Kidney capillary endothelial cell (primary cell): ENCODE measurements at places on chromosomes 1 and 21.

- DNase-seq: no peak
Observed at GRCh38 chr1:110466646-110467280, 15.8 kb downstream of the PROK1 start.

GRCh38 chr1:85171721-85172120 lies 29.1 kb downstream of the SYDE2 start:
- no peak for DNase-seq

DNA sequence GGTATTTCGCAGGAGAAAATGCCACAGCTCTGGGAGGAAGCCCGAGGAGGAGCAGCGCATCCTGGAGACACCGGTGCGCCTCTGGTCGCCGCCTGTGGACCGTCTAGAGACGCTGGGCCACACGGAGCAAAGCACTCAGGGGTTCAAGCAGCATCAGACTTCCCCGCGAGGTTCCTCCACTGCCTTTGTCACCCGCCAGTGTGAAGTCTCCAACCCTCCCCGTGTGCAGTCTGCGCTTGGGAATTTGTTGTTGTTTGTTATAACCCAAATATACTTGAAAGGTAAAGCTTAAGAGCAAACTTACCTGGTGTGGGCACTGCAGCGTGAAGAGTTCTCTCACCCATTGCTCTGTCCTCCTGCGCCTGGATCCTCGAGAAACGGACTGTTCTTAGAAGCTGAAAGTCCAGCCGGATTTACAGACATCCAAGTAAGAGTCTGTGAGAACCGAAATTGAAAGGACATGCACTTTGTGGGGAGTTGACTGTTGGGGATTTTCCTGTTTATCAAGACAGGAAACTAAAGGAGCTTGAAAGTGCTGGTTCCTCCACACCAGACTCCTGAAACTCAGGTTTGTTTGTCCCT lies at the start of gene GBP4:
GBP4 (minus strand) TSS at position 452 of the 582 bp plus-strand sequence; CDS start at position 344, 108 bp downstream.
- peak; percentile 24 for DNase-seq

GRCh38 chr1:224223819-224224714 lies 41.0 kb downstream of the DEGS1 start:
- peak; percentile 67 for DNase-seq

GRCh38 chr1:91653183-91653582 lies 152.5 kb downstream of the CDC7 start:
- no peak for DNase-seq

DNA sequence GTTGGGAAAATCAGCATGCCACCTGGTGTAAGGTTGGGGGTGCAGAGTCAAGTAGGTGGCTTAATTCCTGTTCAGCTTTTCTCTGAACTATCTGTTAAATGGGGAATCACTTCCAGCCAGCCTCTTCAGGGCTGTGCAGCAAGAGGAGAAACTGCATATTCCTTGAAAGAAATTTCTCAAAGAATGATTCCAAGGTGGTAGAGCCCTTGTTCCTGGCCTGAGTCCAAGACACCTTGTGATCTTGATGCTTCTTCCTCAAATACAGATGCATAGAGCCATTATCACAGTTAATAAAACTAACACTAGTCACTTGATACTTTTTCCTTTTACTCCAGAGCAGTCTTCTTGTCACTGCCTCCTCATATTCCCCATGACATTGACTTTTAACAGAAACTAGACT lies 5.2 kb downstream of the TXLNA start:
- DNase-seq: no peak

DNA sequence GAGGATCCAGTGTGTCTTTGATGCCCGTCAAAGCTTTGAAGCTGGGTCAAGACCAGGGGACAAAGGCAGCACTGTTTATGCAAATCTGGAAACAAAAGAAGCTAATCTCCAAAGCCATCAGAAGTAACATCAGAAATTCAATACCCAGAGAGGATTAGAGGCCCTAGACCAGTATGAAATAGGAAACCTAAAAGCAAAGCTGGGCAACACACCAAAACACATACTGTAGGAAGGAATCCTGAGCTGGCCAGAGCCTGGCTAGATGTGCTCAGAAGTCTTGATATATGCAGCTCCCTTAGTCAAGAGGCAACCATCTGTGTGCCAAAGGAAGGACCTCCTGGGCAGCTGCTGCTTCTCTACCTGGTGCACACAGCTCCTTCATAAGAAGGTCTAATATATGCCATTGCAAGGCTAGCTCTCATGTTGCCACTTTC lies 12.3 kb downstream of the COLGALT2 start:
- no peak for DNase-seq

DNA sequence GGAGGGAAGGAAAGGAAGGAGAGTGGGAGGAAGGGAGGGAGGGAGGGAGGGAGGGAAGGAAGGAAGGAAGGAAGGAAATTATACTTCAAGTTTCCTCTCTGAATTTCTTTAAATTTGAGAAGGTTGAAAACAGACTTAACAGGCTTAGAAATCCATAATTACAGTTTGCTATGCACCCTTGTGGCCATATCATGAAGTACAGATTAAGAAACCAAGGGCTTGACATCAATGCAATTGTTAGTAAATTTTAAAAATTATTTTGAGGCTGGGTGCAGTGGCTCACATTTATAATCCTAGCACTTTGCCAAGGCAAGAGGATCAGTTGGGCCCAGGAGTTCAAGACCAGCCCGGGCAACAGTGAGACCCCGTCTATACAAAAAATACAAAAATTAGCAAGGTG lies 14.4 kb downstream of the ANP32E start:
- no peak for DNase-seq

GRCh38 chr1:201355471-201355870 lies 22.0 kb downstream of the TNNT2 start:
- DNase-seq: no peak

- DNase-seq: no peak
Observed at GRCh38 chr1:21175670-21176581, 771 bp downstream of the EIF4G3 start.

DNA sequence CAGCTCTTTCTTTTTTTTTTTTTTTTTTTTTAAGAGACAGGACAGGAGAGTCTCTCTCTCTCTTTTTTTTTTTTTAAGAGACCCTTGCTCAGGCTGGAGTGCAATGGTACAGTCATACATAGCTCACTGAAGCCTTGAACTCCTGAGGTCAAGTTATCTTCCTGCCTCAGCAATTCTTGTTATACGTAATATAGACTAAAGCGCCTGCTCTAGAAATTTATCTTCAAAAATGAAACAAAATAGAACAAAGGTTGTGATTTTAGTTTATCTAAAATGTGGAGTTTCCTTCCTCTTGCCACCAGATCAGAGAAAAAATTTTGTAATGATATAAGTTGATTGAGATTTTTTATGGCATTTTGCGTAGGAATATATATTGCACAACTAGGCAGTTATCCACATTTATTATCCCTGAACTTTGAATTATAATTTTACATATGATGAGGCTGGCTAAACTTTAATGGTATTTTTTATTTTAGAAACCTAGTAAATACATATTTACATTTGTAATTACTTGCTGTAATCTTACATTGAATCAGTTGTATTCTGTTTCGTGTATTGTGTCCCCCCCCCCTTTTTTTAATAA lies 44.2 kb downstream of the MTF2 start:
- DNase-seq: peak; percentile 19

DNA sequence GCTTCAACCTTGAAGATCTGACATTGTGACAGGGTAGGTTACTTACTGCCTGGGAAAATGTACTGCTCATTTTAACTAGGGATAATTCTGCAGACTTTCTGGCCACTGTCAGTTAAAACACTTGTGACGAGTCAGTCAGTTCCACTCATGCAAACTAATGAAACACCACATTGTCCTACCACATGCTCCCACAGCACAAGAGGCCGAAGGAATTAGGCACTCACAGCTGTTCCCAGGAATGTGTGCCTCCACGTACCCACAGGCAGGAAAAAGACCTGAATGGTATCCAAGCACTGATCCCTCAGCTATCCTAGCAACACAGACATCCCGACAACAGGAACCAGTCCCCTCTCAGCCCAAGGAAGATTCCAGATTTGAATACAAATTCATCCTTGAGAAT lies 12.3 kb downstream of the BCAR3 start:
- DNase-seq: no peak

DNA sequence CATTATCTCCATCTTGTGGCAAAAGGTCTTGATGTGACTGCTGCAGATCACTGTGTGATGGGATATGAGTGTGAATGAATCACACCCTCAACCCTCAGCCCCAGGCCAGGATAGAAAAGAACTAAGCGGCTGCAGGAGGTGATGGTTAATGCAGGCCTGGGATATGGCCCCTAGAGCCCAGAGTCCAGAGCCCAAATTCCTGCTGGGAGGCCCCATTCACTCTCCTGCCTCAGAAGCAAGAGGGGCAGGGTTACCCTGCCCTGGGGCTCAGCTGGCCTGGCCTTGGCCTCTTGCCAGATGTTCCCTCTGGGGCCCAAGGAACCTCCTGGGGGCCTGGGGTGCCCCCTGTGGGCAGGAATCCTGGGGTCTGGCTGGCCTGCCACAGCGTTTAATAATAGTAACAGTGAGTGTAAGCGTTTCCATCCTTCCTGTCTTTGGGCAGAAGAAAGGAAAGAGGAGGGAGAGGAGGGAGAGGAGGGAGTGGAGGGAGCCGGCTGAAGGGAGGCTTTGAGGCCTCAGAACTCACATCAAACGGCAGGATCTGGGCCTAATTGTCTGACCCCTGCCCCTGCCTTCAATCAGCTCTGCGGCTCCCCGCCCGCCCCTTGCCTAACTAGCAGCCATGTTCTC lies 26.2 kb downstream of the DMAP1 start:
- peak; percentile 51 for DNase-seq

GRCh38 chr1:17207966-17208418 lies 3.1 kb downstream of the PADI1 start:
- peak; percentile 21 for DNase-seq

GRCh38 chr1:99658031-99658290 lies 12.0 kb downstream of the PALMD start:
- DNase-seq: no peak

GRCh38 chr1:23617084-23617521 lies 57.8 kb upstream of the ID3 start:
- no peak for DNase-seq

DNA sequence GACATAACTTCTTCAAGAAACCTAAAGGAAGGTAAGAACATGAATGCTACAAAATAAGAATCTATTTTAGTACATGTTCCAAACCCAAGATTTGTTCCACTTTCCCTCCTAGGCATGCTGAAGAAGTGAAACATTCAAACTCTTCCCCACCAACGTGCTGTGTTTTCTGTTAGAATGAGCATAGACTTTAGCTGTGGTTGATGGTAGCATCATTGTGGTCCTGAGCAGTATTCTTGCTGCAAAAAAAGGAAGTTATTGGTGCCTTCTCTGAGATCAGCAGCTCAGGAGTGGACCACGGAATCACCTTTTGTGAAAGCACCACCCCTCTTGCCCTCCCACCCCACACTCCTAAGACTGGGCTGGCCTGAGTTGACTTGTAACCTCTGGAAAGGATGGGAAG lies 100.4 kb upstream of the POGK start:
- no peak for DNase-seq

DNA sequence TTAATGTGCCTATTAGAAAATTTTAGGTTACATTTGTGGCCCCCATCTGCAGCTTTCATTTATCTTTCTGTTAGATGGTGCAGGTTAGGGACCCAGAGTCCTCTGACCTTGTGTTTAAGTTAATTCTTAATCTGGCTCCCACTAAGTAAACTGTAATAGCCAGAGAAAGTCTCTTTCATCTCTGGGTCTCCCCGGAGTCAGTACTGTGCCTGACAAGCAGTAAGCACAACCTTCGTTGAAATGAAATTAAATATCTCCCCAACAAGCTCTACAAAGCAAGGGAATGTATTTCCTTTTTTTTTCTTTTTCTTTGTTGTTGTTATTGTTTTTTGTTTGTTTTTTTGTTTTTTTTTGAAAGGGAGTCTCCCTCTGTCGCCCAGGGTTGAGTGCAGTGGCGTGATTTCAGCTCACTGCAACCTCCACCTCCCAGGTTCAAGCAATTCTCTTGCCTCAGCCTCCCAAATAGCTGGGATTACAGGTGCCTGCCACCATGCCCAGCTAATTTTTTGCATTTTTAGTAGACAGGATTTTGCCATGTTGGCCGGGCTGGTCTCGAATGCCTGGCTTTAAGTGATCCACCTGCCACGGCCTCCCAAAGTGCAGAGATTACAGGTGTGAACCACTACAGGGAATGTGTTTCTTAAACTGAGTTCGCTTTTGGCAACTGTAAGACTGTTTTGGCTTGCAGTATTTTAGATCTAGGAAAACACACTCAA lies 81.6 kb downstream of the HHIPL2 start:
- DNase-seq: no peak

- no peak for DNase-seq
Observed at GRCh38 chr1:157469752-157470675, 82.3 kb downstream of the FCRL5 start.

GRCh38 chr1:190001187-190001586 lies 476.5 kb downstream of the BRINP3 start:
- no peak for DNase-seq

DNA sequence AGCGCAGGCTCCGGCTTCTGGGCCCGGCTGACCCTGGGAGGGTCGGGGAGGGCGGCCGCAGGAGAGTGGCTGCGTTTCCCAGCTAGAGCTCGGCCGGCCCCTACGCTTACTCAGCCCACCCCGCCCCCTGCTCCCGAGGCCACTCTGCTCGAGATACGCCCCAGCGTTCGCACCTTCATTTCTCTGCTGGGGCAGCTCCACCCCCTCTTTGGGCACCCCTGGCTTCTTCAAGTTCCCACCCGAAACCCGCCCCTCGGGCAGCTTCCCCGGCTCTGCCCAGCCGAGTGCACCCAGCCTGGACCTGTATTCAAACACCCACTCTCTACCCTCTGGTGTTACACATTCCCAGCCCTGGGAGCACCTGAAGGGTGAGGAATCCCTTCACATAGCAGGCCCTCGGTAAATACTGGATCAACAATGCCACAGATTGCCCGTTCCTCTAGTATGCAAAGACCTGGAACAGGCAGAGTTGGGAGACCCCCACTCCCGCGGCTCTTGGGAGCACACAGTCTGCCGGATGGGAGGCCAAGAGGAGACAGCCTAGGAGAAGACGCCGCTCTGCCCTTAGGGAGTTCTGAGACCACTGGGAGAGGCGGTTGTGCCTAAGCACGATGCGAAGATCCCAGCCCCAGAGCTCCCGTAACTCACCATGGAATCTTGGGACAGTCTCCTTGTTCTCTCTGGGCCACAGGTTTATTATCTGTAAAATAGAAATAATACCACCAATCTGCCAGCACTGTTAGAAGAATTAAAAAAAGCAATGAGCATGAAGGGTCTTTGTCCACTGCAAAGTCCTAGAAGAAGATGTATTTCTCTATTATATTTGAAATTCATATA lies 566 bp upstream of the PAQR7 start:
- DNase-seq: no peak

DNA sequence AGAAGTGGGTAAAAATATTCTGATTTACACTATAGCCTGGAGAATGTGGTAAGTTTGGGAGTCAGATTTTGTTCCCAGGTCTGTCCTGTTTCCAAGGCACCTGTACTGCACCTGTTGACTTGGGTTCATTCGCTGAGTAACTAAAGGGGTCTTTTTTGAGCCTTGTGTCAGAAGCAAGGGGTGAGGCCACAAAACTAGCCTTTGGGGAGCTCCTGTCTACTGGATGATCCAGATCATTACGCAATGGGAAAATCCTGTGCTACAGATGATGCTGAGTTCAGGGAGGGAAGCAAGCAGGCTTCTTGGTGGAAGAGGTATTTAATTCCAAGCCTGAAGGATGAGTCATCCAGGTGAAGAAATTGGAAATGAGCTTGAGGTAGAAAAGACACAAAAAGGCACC lies 424.0 kb downstream of the MATN1 start:
- no peak for DNase-seq
